ENCODE measurements at places on chromosomes 6 and 20.

DNA sequence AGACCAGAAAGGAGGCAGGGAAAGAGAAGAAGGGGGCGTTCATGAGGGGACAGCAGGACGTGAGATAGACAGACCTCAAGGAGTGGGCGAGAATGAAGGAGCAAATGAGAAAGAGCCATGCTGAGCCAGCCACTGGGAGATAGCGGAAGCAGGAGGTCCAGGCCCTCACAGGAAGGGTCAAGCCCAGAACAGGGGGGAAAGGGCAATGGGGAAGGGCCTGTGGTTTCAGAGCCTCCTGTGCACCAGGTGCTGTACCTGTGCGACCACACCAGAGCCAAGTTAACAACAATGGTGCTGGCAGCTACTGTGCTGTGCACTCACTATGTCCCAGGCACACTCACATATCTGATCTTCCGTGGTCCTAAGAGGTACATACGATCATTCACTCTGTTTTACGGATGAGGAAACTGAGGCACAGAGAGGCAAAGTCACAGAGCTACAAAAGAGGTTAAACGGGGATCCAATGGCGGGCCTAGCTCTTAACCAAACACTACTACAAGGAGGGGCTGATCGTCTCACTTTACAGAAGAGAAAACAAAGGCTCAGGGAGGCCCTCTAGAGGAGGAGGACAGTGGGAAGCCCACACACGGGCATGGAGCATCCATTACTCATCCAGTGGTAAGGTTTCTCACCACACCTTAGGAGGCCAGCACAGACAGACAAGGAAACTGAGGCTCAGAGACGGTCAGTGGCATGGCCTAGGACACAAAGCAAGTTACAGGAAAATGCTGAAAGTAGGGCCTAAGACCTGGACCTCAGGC lies 129.1 kb downstream of the PREX1 start:
- no peak for DNase-seq

GRCh38 chr6:110656492-110656891 lies 158.8 kb downstream of the CDK19 start:
- DNase-seq, result no peak

- no peak for DNase-seq
Measured at GRCh38 chr20:50734730-50735679, 3.6 kb downstream of the PARD6B start.

- DNase-seq, result no peak
Measured at GRCh38 chr20:45377269-45377668, 856 bp downstream of the TP53TG5 start.

GRCh38 chr20:11168026-11168425 lies 494.2 kb upstream of the JAG1 start:
- no peak for DNase-seq

GRCh38 chr20:57505979-57506378 lies 19.0 kb downstream of the CTCFL start:
- DNase-seq, result no peak

DNA sequence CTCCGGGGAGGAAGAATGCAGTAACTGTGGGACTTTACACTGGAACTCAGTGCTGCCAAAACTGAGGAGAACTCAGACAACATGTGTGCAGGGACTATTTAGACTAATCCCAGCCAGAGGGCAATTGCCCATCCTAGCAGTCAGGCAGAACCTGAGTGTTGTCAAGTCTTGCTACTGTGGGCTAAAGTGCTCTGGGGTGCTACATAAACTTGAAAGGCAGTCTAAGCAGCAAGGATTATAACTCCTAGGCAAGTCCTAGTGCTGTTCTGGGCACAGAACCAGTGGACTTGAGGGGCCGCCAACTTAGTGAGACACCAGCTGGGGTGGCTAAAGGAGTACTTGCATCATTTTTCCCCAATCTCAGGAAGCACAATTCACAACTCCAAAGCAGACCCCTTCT lies 363.8 kb upstream of the PTCHD4 start:
- no peak for DNase-seq

GRCh38 chr6:100484474-100484873 lies 19.8 kb upstream of the SIM1 start:
- DNase-seq, result no peak

DNA sequence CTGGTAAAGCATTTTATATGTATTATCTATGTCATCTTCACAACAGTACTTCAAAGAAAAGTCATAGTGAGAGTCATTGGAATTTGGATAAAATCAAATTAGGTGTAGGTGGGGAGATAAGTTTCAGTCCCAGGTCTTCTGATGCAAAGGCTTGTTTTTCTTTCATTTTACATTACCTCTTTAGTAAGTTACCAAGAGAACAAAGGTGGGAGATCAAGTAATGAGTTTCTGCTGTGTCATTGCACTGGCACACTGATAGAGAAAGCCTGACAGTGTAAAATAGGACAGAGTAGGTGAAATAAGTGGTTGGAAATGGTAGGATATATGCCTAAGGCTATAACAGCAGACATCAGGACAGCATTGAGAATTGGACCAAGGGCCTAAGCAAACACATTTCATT lies 250.4 kb downstream of the NKAIN2 start:
- no peak for DNase-seq

DNA sequence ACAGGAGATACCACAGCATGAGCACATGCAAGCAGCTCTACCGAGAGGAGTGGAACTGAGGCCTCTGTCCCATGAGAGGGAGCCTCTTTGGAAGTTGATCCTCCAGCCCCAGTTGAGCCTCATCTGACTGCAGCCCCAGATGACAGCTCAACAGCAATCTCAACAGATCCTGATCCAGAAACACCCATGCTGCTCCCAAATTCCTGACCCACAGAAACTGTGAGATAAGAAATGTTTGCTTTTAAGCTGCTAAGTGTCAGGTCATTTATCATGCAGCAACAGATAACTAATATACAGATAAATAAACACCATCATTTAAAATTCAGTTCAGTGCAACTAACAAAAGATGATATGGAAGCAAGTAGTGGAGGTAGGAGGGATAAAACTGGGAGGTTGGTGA lies 4.8 kb upstream of the ARFGEF2 start:
- DNase-seq, result no peak

DNA sequence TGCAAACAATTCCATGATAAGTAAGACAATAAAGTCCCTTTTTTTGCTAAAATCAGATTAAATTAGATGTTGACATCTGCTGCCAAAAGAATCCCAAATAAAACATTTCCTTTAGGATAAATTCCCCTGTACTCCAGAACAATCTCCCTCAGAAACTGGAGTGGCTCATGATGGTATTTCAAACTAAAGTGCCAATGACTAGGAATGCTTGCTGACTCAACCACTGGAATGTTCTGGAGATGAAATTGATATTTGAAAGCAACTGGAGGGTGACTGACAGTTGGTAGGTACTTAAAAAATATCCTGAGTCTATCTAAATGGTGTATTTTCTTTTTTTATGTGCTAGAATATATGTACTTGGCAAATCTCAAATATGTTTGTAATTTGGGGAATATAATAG lies 350.1 kb upstream of the TSHZ2 start:
- DNase-seq, result no peak

GRCh38 chr6:152118224-152118623 lies 310.7 kb downstream of the ESR1 start:
- no peak for DNase-seq

- DNase-seq, result no peak
Measured at GRCh38 chr6:72825315-72825911, 203.5 kb downstream of the KCNQ5 start.

GRCh38 chr20:6238421-6238820 lies 115.6 kb upstream of the FERMT1 start:
- no peak for DNase-seq

DNA sequence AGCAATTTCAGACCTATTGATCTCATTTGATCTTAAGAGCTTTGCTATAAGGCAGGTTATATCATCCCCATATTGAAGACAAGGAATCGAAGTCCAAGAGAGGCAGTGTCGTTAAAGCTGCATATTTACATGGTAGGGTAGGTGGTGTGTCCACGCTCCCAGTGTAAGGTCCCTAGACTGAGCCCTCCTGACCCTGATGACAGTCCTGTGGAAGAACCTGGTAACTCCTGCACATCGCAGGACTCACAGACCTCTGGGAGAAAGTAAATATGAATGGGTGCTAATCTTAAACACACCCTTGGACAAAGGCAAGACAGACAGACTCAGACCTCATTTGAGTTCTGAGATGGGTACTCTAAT lies 602 bp upstream of the HLA-DPB1 start:
- no peak for DNase-seq

GRCh38 chr6:144361016-144361415 lies 75.9 kb downstream of the UTRN start:
- DNase-seq, result no peak

- DNase-seq, result no peak
Measured at GRCh38 chr20:36957875-36958667, 6.6 kb upstream of the SAMHD1 start.

GRCh38 chr20:11807054-11808048 lies 110.3 kb upstream of the BTBD3 start:
- no peak for DNase-seq

GRCh38 chr20:53838311-53838868 lies 232.0 kb downstream of the BCAS1 start:
- DNase-seq, result no peak

DNA sequence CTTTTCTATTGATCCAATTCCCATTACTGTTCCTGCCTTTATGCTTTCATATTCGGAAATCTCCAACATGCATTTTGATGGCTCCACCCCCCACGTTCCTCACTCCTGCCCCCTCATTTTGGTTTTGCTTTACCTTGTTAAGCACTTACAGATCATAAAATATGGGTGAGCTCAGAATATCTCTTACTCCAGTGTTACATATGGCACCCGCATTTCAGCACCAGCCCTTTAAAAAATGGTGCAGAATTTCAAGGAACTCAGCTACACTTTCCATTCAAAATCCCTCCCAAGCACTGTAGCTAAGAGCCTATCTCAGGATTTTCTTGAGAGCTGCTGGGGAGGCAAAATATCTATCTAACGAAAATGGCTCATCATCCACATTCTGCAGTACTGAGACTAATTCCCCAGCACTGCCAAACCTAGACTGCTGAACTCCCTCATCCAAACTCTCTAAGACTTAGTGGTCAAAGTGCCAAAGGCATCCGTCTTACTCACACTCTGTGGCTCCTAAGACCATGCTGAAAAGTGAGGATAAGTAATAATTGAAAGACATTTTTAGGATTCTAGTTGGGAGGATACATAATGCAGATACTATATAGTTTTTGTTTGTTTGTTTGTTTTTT lies 7.8 kb downstream of the SGK1 start:
- no peak for DNase-seq
